ENCODE measurements at places on chromosomes 5 and 9. TPM values are rescaled to one million over a fixed set of nuclear protein-coding genes. Genes with fewer than 3 reads are reported as not detected.

GRCh38 chr5:126133424-126133823, 289.8 kb upstream of the GRAMD2B start:
- DNase-seq, result no peak

The CHMP5 gene
- 75.2 TPM for total RNA-seq

GRCh38 chr9:116475201-116475600, 211.9 kb upstream of the TRIM32 start:
- peak; percentile 60 for DNase-seq

GRCh38 chr5:82046276-82046647, 74.4 kb downstream of the ATG10 start:
- no peak for DNase-seq

- no peak for DNase-seq
Observed at GRCh38 chr5:29131285-29131684, 2062.2 kb upstream of the CDH6 start.

DNA sequence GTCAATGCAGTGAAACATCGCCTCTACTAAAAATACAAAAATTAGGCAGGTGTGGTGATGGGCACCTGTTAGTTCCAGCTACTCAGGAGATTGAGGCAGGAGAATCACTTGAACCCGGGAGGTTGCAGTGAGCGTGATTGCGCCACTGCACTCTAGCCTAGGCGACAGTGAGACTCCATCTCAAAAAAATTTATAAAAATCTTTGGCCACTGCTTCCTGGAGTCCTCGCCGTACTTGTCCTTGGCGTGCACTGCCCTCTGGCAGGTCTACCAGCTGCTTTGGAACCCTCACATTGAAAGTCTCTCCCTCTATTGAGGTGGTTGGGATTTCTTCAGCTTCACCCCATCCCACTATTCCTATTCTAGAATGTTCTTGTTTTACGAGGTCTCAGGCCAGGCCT, 25.0 kb downstream of the DYNC2I2 start:
- no peak for DNase-seq

- DNase-seq, result no peak
Observed at GRCh38 chr9:84773022-84773421, 103.5 kb downstream of the NTRK2 start.

GRCh38 chr9:92728831-92729734, 35.5 kb downstream of the BICD2 start:
- DNase-seq, result no peak

- DNase-seq, result no peak
Observed at GRCh38 chr9:130275156-130275555, 9.6 kb downstream of the HMCN2 start.

DNA sequence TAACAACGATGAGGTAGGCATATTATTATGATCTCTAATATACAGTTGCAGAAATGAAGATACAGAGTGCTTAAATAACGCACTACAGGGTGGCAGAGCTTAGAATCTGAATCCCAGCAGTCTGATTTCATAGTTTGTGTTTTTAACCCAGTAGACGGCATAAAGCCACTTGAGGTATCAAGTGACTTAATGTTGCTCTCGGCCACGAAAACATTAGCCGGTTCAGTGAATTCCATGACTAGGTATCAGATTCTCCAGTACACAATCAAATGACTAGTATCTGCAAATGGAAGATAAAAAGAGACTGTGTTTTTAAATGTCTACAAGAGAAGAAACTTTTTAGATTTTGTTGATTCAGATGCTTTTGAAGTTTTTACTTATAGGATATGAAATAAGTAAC, 24.8 kb downstream of the SMC2 start:
- DNase-seq, result no peak

The OR1B1 gene
- not detected for total RNA-seq

GRCh38 chr9:4489562-4489918, 728 bp upstream of the SLC1A1 start:
- DNase-seq, result peak; percentile 50

- DNase-seq, result peak; percentile 89
Observed at GRCh38 chr5:143205386-143205785, 198.1 kb downstream of the NR3C1 start.

GRCh38 chr5:158283397-158283796, 424.5 kb upstream of the CLINT1 start:
- no peak for DNase-seq

The KLF9 gene
- total RNA-seq, result 0.30 TPM

DNA sequence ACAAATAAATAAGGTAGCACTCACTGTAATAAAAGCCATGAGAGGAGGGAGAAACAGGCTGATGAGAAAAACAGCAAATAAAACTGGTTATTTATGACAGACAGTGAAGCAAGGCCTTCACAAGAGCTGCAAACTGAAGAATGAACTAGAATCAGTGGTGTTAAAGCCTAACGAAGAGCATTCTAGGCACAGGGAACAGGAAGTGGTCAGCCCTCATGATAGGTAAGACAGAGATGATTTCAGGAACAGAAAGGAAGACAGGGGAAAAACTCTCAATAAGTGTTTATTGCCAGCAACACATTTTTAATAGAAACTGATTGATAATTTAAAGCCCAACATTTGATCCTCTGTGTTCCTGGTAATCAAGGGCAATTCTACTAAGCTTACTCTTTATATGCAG, 124.5 kb downstream of the EDIL3 start:
- DNase-seq, result no peak

DNA sequence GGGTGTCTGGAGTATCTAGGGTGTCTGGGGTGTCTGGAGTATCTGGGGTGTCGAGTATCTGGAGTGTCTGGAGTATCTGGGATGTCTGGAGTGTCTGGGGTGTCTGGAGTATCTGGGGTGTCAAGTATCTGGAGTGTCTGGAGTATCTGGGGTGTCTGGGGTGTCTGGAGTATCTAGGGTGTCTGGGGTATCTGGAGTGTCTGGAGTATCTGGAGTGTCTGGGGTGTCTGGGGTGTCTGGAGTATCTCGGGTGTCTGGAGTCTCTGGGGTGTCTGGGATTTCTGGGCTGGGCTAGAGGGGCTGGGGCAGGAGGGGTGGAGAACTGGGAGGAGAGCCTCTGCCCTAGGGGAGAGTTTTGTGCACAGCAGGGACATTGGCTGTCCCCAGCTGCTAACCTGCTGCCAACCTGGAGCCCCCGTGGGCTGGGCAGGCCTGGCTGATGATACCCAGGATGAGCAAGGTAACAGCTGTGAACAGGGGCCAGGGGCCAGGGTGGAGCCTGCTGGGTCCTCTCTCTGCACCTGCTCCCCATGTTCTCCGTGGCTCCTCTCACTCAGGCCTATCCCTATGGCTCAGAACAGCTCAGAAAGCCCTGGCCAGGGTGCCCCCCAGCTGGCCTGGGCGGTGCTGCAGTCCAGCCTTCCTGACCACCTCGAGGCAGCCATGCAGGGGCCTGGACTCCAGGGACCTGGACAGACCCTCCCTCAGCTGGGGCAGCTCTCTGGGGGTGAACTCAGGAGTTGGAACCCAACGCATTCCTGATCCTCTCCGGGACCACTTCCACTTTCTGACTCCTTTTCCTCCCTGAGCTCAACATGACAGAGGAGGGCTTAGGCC, 29.9 kb downstream of the LHX3 start:
- DNase-seq, result no peak

The RNF183 gene
- 0.06 TPM for total RNA-seq

DNA sequence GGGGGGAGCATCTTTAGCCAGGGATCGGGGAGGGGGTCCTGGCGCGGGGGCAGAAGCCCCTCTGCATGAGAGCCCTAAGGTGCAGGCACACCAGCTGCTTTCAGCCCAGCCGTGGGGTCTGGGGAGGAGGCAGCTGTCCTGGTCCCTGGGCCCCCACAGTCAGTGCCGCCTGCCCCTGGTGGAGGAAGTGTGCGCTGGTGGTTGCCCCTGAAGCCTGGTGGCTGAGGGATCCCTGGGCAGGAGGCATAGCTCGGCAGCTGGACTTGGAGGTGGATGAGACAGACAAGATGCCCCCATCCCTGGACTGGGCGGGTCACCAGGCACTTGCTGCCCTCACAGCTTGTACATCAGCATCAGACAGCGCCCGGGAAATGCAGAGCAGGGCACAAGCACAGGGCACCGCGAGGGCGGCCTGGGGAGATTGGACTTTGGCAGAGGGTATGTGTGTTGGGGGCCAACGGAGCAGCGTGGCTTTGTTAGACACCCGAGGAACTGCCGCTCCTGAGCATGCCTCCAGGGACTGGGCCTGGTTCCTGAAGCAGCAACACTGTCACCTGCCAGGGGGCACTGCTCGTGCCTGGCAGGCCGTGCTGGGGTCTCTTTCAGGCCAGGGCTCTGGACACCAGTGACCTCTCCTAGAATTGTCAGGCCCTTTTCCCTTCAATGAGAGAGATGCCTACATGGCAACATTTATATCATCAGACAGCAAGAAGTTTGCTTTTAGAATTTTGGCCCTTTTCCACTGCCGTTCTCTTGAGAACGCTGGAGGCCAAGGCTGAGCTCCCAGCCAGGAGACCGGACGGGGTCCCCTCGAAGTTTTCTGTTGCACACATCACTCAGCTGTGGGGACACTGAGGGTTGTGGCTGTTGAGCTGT, 41.9 kb upstream of the CTSL start:
- no peak for DNase-seq

DNA sequence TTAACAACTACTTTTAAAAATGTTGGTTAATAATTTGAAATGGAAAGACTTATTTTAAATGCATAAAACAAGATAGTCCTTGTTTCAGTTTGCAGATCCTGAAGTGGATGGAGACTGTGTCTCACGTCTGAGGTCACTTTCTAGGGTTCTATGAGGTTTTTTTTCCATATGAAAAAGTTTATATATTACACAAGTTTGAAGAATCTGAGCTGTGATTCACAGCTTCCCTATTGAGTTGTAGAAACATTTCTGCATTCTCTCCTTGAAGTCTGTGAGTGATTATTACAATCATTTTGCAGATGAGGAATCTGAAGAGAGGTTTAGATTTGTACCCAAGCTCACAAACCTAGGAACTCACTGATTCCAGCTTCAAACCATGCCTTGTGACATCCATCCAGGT, 442.5 kb upstream of the KLF4 start:
- no peak for DNase-seq

GRCh38 chr5:178221282-178221681, 11.3 kb downstream of the PHYKPL start:
- no peak for DNase-seq

The KIF24 gene
- 2.7 TPM for total RNA-seq

DNA sequence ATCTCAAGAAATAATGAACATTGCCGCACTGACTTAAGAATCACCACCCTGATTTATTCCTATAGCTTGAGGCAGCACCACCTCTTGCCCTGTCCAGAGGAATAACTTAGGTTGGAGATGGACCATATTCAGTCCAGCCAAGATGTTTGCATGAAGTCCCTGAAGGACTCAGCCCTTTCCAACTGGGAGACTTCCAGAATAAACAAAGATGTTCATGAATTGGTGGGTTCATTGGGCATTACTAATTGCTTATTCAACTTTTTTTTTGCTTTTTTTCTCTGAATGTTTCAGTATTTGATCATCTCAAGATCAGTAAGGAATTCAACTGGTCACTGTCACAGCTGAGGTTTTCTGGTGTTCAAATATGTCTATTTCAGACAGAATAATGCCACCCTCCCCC, 470.6 kb downstream of the CCDC171 start:
- no peak for DNase-seq

DNA sequence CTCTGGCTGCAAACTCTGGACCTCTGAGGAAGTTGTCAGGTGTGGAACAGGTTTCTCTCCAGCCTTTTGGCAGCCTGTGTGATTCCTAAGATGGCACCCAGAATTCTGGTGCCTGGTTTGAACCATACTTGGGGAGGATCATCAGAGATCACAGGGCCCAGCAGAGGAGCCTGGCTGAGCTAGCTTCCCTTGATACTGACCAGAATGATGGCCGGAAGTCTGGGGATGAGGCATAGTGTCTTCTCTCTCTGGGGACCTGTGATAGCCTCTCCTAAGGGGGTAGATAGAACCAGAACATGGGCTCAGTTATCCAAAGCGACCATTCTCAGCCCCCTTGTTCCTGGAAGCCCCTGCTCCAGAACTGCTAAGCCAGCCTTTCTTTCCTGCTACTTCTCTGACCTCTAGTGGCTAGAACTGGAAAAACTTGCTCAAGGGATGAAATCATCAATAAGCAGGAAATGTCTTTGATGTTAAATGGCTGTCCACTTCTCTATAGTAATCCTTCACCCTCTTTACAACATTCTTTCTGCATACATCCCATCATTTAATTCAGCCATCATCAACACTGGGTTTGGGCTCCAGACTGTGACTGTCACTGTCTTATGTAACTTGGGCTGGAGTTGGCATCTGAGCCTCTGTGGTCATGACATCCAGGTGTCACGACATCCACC, 55.1 kb downstream of the C9orf152 start:
- peak; percentile 71 for DNase-seq

DNA sequence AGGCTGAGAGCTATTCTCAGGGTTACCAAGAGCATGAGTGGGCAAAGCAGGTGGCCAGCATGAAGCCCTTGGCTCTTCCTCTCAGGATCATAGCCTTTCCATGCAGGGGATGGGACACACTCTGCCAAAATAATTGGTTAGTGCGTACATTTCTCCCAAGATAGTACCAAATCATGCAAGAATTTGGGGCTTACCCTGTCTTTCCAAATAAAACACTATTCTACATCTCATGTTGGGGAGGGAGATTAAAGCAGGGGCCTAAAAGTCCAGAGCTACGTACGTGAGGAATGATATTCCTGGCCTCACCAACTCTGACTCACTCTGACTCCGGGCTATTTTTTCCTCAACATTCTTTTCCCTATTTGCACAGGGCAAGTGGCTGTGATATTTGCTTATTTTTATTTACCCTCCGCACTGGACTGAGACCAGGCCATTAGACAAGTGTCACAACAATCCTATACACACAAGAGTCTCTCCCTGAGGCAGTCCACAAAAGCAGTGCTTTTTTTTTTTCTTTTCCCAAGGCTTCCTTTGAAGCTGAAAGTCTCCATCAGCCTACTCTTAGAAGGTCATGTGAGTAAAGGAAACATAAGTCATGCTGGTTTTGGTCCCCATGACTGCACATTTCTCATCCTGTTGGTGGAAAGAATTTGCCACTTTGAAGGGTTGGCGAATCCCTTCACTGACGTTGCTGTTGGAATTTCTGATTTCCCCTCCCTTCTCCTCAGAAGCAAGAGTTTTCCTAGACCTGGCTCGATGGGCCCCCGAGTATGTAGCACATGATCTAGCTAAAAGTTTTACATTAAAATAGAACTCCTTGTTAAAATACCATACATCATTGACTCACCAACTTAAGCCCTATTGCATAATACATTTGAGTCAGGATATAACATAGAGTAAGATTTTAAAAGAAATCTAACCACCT, 40.0 kb downstream of the TMEM252 start:
- DNase-seq, result peak; percentile 9

The GSN gene
- 310 TPM for total RNA-seq

GRCh38 chr5:73380710-73381589, 67.6 kb downstream of the FOXD1 start:
- no peak for DNase-seq

- no peak for DNase-seq
Observed at GRCh38 chr9:89608641-89609335, 4.0 kb downstream of the GADD45G start.

- no peak for DNase-seq
Observed at GRCh38 chr5:110824936-110825441, 86.2 kb downstream of the SLC25A46 start.

- no peak for DNase-seq
Observed at GRCh38 chr5:56761151-56761885, 54.0 kb upstream of the MAP3K1 start.

GRCh38 chr9:4596165-4596922, 65.8 kb upstream of the PLPP6 start:
- no peak for DNase-seq

- no peak for DNase-seq
Observed at GRCh38 chr5:77546-77945, 14.4 kb upstream of the PLEKHG4B start.

All from cardiac muscle cell (in vitro differentiated cells and primary cell).